ENCODE measurements at places on chromosomes 3 and 15.
A peak's percentile ranks its signal among the peaks of the same experiment; 100 is the strongest.

DNA sequence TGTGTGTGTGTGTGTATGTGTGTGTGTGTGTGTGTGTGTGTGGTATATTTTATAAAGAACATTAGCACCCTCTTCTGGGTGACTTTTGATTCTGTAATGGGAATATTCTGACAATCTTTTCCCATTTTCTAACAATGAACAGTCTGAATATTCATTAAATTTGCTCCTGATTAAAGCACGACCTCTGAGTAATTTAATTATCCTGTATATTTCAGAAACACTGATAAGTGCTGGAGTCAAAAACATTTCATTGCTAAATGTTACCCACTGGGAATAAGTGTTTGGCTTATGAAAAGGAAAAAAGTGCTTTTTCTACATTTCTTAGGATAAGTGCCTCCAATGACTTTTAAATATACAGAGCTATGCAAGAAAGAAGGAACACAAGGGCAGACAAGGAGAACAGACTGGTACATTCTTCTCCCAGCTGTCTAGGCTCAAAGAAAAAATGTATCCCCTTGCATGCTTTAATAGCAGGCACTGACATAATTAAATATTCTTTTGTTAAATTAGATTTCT is 32.3 kb upstream of the SYNPR start:
- no peak for DNase-seq

DNA sequence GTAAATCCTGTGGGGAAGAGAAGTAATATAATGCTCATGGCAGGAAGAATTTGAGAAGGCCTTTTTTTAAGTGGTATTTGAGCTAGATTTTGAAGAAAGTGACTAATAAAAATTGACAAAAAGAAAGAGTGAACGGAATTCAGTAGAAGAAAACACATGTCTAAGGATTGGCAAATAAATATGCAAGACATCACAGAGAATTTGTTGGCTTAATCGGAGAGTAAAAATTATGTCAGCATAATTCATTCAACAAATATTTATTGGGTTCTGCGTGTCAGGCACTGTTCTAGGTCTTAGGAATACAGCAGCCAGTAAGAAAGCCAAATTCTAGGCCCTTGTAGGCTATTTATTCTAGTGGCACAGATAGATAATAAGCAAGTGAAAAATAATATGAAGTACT is 33.6 kb upstream of the LEKR1 start:
- no peak for DNase-seq

DNA sequence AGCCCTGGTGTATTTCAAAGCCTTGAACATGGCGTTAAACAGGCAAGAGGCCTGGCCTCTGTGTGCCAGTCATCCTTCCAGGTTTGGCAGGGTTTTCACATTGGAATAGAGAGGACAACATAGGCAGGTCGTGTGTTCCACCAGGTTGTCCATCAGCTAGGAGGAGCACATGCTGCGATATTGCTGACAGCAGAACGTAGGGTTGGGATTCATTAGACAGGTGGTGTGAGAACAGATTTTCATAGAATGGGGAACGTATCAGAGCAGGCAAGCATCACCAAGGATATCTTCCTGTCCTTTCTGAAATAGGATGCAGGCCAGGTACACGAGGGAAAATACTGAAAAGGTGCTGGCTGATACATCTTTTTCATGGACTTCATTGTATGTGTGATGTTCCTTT is 26.4 kb downstream of the MINAR1 start:
- no peak for DNase-seq

DNA sequence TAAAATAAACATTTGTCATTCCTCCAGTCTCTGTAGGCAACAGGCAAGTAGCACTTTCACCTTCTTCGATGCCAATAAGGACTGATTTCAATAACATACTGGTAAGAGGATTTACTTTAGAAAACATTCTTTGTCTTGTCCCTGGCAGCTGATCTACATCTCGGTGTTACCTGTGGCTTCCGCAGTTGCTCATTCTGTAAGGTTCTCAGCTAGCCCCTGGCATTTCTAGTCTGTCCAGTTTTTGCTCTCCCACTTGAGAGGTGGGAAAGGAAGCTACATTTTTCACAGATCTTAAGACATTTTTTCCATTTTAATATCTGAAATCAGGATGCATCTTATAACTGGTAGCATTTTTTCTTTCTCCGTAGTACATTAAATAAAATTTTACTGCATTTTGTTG is 19.7 kb upstream of the MAP6D1 start:
- no peak for DNase-seq

- no peak for DNase-seq
Observed at GRCh38 chr3:126081618-126082361, 2.1 kb downstream of the SLC41A3 start.

GRCh38 chr15:83813682-83814081 is 159.8 kb downstream of the ADAMTSL3 start:
- DNase-seq, result no peak

- peak; percentile 84 for DNase-seq
Observed at GRCh38 chr3:129593595-129594339, 12.7 kb downstream of the PLXND1 start.

DNA sequence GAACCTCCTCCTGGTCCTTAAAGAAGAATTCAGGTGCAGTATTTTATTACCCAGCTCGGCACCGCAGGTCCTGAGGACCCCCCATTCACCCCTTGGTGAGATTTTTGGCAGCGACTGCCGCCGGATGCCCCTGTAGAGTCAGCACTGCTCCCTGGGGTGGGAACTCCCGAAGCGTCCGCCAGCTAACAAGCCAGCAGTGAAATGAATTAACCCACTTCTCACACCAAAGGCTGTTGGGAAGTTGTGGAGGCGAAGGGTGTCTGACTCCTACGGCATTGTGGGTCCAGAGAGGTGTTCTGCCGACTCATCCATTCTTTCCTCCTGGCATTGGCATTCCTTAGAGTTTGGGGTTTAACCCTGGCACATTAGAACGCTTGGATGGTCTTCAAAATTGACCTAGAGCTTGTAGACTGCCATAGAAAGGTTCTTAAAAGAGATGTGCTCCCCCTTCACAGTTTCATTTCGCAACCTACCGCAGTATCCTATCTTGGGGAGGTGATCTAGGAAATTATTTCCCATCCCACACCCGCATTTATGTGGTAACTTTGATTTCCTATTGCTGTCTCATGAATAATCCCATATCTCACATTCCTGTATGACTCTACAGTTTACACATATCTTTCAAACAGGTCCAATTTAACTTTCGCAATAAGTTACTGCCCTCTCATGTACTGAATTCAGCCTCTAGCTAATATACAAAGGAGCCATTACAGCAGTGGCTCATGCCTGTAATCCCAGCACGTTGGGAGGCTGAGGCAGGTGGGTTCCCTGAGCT is 879 bp upstream of the EIF5A2 start:
- DNase-seq, result no peak

DNA sequence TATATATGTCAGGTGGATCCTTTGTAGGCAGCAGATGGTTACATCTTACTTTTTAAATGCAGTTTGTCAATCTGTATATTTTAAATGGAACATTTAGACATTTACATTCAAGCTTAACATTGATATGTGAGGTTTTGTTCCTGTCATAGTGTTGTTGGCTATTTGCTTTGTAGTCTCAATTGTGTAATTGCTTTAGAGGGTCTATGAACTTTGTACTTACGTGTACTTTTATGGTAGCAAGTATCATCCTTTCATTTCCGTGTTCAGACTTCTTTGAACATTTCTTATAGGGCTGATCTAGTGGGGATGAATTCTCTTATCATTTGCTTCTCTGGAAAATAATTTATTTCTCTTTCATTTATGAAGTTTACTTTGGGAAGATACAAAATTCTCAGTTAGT is 656.0 kb downstream of the OTOL1 start:
- DNase-seq, result no peak

DNA sequence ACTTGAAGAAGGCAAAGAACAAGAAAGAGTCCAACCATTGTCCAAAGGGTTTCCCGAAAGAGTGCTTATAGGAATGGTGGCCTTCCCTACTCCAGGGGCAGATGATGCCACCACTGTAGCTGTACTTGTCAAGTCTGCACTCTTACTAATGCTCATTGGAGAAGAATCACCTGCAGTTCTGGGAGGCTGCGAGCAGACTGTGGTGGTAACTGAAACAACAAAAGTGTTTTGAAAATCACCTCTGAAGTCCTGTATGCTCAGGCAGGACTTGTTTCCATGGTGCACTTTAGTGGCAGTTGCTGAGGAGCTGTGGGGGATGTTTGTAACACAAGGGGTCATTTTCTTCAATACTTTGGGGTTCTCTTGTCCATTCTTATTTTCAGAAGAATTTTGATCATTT is 36.0 kb downstream of the USF3 start:
- no peak for DNase-seq

DNA sequence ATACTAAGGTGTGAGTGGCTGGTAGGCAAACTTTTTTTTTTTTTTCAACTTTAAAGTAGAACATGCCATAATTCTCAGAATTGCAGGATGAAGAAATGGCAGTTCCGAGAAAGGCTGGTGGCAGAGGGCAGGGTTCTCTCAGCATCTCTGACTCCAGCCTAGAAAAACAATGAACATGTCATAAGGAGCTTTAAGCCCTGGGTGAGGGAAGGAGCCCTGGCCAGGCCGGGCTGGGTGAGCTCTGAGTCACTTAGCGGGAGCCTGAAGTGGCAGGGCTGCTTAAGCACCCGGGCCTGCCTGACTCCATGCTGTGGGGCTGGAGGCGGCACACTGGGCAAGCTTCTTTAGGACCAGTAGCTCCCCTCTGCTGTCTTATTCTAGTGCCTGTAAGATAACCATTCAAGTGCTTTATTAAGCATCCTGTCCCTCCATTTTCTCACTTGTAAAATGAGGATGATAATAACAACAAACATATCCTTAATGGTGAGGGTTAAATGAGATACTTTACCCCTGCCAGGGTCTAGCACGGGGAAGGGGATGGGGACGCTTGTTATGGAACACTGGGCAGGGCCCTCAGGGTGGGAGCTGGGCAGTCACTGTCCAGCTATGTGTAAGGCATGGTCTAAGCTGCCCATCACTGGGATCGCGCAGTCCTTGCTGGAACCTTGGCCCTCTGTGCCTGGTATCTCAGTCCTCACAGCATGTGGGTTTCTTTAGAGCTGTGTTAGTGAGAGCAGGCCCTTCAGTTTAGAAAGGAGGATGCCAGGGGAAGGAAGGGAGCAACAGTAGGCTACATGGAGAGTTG is 18.4 kb downstream of the SMAD6 start:
- peak; percentile 93 for DNase-seq

DNA sequence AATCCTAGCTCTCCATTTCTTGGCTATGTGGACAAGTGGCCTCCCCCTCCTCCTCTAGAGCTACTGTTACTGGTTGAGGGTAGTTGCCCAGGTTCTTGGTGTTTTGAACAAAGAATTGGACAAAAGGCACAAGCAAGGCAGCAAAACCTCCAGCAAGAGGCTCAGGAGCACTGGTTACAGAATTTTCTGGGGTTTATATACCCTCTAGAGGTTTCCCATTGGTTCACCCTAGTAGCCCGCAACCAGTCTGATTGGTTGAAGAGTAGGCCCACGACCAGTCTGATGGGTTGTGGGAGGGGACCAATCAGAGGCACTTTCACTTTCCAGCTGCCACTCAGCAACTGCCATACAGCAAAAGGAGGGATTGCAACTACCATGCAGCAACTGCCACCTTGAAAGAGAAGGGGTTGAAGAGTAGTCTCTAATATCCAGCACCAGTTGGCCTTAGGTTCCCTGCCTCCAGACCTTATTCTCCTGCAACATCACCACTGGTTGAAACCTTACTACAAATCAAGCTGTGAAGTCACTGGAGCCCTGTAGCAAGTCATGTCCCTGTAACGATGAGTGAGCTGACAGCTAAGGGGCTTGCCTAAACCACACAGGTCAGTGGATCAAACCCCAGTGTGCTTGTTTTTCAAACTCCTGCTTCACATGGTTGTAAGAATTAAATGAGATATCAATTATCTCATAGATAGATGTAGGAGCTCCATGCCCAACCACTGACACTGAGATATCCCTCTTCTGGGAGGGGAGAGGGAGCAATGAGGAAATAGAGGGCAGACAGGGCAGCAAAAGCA is 2.9 kb upstream of the C15orf39 start:
- DNase-seq, result no peak

GRCh38 chr3:64343689-64344430 is 118.6 kb upstream of the PRICKLE2 start:
- DNase-seq, result no peak

- no peak for DNase-seq
Observed at GRCh38 chr3:148147903-148148302, 549.8 kb upstream of the AGTR1 start.

- peak; percentile 50 for DNase-seq
Observed at GRCh38 chr3:195082811-195083210, 188.1 kb downstream of the XXYLT1 start.

DNA sequence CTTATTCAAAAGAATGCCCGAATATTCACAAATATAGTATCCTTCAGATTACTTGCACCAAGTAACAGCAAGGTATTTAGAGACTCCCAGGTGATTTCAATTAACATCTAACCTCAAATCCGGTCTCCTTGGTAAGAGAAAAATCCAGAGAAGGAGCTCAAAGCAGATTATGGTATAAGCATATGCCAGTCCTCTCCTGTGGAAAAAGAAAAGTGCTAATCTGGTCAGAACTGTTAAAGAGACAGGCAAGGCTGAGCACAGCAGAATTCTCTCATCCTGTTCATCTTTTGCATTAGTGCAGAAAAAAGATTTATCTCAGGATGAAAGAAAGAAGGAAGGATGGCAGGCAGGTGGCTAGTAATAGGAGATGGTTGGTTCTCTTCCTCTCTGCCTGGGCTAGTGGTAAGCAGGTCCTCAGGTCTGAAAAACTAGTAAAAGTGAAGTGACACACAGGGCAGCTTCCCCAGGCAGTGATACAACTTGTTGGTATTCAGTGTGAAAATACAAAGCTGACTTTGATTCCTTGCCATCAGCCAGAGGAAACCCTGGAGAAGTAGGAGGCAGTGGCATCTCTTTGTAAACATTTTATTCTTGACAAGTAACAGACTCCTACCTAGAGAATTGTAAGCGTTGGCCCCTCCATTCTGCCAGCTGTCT is 14.2 kb downstream of the ATXN7 start:
- DNase-seq, result no peak

DNA sequence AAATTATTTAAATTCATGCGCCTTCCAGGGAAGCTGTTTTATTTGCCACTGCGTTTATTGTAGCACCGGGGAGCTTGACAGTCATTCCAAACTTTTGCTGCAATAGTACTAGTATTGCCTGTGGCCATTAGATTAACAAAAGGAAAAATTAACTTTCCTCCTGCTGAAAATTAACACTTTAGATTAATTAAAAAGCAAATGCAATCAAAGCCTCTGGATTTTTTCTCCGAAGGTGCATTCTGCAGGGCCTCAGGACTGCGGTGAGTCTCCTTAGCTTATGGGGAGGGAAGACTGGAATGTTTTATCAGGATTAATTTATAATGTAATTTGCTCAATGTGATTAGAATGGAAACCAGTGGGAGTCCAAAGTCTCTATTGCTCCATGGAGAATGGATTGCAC is 456.4 kb upstream of the CFAP20DC start:
- DNase-seq, result no peak

DNA sequence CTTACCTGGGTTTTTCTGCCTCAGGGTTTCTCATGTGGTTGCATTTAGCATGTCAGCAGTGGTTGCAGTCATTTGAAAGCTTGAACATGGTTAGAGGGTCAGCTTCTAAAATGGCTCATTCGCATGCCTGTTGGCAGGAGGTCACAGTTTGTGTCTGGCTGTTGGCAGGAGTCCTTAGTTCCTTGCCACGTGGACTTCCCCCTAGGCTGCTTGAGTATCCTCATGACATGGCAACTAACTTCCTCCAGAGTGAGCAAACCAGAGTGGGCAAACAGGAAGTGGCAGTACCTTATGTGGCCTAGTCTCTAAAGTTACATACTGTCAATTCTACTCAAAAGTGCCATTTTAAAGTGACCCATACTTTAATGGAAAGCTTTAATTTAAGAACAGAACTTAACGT is 3.4 kb upstream of the UNC13C start:
- no peak for DNase-seq

- DNase-seq, result no peak
Observed at GRCh38 chr3:126438186-126438585, 37.5 kb downstream of the ZXDC start.

Measured in aorta (tissue), 5 donors.